ENCODE measurements at places on chromosomes 5 and 9.

DNA sequence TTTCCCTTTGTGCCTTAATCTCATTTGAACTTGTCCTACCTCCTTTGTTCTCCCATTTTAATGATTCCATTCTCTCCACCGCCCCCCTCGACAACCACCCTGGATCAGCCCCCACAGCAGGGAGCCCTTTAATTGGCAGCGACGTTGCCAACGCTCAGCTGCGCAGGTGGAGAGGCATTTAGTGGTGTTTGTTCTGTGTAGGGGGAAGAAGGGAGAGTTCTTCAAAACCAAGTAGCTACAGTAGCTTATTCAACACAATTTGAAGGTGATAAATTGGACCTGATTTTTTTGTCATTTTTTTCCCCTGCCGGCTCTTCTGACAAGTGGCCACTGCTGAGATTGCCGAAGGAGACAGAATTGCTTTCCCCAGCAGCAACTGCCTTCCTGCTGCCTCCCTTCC is 499.1 kb downstream of the CDK5RAP2 start:
- no peak for DNase-seq

DNA sequence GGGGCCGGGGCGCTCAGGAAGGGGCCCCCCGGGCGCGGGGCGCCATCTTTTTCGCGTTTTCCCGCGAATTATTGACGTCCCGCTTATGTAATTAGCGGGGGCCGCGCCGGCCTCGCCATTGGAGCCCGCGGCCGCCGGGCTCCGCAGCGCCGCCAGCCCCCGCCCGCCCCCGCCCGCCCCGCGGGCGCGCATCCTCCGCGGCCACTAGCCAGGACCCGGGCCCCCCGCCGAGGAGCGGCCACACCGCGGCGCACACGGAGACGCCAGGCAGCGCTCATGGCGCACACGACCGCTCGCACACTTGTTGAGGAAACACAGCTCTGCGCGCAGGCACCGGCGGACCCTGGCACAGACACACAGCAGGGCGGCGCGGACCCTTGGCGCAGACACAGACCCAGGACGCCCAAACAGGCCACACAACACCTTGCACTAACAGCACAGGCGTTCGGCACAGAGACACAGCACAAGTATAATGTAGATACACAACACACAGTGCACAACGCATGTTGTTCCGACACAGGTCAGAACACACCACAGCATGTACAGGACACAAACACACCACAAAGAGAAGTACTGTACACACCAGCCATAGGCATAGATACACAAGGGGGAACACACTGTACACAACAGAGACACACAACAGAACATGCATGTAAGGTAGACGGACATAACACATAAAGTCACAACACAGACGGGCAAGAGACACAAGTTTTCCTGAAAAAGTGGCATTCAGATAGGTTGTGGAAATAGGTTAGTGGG is 467 bp upstream of the PHF19 start:
- no peak for DNase-seq

GRCh38 chr9:121689461-121690157 is 38.2 kb downstream of the DAB2IP start:
- DNase-seq: no peak

- no peak for DNase-seq
Measured at GRCh38 chr5:109898269-109899162, 208.8 kb downstream of the MAN2A1 start.

DNA sequence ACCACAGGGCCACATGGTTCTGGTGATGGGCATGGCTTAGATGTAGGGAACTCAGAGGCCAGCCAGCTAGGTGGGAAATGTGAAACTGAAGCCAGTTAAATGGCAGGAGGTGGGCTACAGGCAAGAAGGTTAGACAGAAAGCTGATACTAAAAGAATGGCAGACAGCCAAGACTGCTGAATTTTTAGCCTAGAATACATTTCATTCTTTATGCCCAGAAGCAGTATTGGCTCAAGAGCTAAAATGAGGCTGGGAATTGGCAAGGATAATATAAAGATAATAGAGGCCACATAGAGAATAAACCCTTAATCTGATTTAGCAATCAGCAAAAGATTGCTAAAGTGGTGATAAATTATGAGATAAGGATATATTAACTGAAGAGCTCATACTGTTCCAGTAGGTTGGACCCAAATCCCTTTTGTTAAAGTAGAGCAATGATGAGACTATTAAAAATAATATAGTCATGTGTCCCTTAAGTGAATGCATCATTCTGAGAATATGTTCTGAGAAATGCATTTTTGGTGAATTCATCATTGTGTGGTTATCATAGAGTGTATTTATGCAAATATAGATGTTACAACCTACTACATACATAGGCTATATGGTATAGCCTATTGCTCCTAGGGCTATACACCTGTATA is 234.3 kb downstream of the CHSY3 start:
- no peak for DNase-seq

- no peak for DNase-seq
Measured at GRCh38 chr9:114060070-114060469, 18.0 kb downstream of the AMBP start.

- no peak for DNase-seq
Measured at GRCh38 chr5:172671091-172671490, 30.0 kb downstream of the NEURL1B start.

DNA sequence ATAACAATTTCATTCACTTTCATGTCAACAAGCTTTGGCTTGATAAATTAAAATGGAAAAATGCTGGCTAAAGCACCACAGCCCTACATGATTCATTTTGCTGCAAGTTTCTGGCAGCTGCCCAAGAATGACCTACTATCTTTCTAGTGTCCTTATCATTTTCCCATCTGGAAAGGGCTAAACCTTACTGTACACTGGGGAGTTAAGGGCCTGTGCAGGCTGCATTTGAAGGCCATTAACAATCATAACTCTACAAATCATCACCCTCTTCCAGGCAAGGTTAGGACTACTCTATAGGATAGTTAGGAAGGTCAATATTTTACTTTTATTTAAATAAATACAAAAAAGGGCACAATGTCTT is 579.7 kb upstream of the ZNF608 start:
- DNase-seq: no peak

DNA sequence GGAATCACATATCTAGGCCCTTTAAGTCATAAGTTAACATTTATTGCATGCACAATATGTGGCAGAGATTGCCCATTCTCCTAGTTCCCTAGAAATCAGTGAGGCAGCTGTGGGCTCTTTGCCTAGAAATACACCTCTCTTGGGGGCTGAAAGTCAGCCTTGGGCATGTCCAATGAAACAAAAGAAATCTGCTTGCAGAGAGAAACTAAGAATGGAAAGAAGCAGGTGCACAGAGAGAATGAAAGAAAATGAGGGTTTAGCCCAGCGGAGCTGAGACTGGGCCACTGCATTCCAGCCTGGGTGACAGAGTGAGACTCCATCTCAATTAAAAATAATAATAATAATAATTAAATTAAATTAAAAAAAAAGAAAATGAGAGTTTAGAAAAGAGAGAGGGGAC is 57.3 kb upstream of the DAB2 start:
- DNase-seq: no peak

GRCh38 chr9:81410201-81410600 is 279.1 kb downstream of the TLE1 start:
- no peak for DNase-seq

DNA sequence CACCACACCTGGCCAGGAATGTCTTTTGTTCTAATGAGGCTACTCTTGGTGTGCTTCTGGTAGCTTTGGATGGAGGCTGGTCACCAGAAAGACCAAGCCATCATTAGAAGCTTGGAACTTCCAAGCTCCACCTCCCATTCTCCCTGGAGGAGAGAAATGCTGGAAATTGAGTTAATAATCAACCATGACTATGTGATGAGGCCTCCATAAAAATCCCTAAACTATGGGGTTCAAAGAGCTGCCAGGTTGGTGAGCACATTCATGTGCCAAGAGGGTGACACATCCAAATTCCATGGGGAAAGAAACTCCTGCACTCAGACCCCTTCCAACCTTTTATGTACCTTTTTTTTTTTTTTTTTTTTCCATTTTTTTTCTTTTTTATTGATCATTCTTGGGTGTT is 105.5 kb upstream of the SPATA31C2 start:
- DNase-seq: no peak

- DNase-seq: no peak
Measured at GRCh38 chr5:14102666-14103065, 40.5 kb upstream of the TRIO start.

GRCh38 chr5:107275333-107275732 is 395.4 kb downstream of the EFNA5 start:
- no peak for DNase-seq

GRCh38 chr5:102036927-102037326 is 259.2 kb downstream of the SLCO4C1 start:
- no peak for DNase-seq

- no peak for DNase-seq
Measured at GRCh38 chr5:149792540-149793255, 62.6 kb downstream of the PPARGC1B start.

DNA sequence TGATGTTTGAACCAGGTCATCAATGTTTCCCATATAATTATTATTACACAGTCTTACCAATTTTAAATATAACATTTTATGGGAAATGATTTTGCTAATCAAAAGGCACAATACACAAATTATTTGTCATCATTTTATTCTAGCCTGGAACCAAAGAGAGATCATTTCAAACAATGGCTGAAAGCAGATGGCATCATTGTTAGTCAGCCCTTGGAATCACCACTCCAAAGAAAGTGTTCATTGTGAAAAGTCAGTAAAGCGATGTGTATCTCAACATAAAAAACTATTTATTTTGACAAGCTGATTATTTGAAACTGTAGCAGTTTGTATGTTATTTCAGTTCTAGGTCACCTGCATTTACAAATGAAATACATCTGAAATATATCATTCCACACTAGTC is 1068.7 kb downstream of the CDH12 start:
- DNase-seq: no peak

- no peak for DNase-seq
Measured at GRCh38 chr5:144167998-144168397, 2.5 kb downstream of the YIPF5 start.

DNA sequence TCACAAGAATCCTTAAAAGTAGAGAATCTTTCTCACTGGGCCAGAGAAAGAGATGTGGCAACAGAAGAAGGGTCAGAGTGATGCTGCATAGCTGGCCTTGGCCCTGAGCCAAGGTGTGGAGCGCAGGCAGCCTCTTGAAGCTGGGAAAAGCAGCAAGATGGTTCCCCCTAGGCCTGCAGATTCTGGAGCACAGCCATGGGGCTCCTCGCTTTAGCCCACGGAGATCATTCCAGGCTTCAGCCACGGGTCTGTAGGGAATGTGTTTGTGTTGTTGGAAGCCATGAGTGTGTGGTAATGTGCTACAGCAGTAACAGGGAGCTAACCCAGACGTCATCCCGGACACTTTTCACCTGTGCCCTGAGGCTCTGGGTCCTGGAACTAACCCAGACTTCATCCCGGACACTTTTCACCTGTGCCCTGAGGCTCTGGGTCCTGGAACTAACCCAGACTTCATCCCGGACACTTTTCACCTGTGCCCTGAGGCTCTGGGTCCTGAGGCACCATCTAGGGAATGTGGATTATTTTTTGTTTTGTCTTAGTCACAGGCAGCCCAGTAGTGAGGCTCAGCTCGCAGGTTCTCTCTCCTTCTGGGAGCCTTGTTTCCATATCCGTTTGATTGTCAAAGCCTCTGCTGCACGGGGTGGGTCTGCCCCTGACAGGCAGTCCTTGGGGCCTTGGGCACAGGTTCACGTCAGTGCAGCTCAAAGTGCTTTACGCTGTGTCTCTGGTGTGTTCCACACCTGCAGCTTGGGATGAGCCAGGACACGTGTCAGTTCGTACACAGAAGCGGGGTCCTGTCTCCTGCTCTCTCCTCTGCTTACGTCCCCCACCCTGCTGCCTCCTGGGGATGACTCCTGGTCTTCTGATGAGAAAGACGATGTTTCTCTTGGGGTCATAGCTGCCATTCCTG is 56.3 kb upstream of the EXOC3 start:
- no peak for DNase-seq

- no peak for DNase-seq
Measured at GRCh38 chr9:87324613-87325194, 173.0 kb upstream of the DAPK1 start.

DNA sequence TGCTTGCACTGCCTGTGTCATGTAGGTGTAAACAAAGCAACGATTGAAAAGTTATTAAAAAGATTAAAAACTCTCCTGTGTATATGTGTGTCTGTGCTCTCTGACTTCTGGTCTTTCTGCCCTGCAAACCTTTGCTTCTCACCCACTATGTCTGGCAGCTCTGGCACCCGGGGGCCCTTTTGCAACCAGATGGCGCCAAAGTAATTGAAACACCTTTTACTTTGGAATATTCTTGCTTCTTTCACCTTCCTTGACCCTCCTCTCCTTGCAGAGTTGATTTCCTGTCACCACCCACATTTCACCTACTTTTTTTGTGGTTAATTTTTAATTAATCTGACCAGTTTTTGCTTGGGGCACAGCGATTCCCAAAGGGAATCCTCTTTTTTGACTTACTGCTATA is 275.5 kb downstream of the ARHGEF28 start:
- no peak for DNase-seq
